ENCODE measurements at places on chromosomes 12 and 14.

DNA sequence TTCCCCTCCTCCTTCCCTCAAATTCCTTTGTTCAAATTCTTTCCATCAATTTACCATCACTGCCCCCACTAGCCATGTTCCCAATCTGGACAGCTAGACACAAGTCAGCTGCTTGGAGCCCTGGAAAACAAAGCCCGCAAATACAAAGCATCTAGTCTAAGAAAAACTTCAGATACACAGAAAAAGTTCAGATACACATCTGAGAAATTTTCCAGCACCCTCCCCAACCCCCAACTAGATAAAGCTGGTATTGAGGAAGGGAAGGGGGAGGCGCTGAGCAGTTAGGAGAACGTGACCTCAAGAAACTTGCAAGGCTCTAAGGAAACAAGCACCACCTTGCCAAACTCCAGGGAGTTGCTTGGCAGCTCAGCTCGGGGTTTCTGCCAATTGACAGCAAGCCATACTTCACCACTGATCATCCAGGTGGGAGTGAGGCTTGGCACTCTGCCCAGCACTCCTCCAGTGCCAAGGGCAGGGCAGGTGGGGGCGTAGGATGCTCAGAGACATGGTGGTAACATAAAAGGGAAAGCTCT is 5.1 kb upstream of the CNIH1 start:
- no peak for DNase-seq

DNA sequence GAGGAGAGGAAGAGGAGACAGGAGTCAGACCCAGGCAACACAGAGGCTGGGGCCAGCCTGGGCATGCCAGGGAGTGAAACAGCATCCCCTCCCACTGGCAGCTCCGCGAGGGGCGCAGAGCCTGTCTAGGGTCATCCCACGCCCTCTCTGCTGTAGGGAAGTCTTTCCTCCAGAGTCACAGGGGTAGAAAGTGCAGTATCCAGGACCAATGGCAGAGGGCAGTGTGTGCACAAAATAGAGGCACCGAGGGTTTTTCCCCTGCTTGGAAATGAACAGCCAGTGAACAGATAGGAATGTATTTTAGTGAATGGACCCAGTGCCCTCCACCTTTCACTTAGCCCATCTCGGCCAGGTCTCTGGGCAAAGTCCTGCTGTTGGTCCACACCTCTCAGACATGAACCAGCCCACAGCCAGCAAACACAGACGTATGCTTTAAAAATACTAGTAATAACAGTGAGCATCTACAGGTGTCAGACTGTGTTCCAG is 9.4 kb upstream of the KRT74 start:
- DNase-seq, result peak; percentile 30

DNA sequence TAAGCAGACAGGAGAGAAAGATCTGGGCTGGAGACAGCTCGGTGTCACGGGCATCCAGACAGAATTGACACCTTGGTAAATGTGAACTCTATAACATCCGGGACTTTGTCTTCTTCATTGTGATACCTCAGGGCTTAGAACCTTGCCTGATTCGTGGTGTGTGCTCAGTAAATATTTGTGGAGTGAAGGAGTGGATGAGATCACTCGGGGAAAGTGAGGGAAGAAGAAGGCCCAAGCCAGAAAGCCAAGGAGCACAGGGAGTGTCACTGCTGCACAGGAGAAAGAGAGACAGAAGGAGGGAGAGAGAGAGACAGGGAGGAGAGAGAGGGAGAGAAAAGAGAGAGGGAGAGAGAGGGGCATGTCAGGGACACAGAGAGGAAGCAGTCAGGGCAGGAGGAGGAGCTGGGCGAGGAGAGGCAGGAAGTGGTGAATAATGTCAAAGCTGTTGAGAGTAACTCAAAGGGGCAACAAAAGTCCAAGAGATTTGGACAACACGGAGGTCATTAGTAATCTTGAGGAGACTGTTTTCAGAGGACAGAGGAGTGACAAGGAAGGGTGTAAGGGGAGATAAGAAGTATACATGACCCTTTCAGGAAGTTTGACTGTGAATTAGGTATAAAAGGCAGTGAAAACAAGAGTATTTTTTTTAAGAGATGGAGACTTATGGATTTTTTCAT is 141.6 kb upstream of the MAX start:
- DNase-seq, result no peak

GRCh38 chr12:79934281-79935020 is 446 bp downstream of the PPP1R12A start:
- peak; percentile 15 for DNase-seq

DNA sequence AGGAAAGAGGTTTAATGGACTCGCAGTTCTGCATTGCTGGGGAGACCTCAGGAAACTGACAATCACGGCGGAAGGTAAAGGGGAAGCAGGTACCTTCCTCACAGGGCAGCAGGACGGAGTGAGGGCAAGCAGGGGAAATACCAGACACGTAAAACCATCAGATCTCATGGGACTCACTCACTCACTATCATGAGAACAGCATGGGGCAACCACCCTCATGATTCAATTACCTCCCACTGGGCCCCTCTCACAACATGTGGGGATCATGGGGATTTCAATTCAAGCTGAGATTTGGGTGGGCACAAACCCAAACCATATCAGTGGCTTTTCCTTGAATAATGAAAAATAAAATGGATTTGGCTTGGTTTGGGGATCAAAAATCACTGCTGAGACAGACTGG is 380.5 kb downstream of the VRK1 start:
- no peak for DNase-seq

GRCh38 chr14:84783511-84783910 is 746.4 kb upstream of the FLRT2 start:
- DNase-seq, result no peak

DNA sequence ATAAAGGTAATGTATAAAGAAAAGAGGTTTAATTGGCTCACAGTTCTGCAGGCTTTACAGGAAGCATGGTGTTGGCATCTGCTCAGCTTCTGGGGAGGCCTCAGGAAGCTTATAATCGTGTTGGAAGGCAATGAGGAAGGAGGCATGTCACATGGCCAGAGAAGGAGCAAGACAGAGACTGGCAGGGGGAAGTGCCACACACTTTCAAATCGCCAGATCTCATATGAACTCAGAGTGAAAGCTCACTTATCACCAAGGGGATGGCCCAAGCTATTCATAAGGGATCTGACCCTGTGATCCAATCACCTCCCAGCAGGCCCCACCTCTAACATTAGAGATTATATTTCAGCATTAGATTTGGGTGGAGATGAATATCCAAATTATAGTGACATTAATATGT is 26.3 kb downstream of the LDHB start:
- DNase-seq, result no peak

DNA sequence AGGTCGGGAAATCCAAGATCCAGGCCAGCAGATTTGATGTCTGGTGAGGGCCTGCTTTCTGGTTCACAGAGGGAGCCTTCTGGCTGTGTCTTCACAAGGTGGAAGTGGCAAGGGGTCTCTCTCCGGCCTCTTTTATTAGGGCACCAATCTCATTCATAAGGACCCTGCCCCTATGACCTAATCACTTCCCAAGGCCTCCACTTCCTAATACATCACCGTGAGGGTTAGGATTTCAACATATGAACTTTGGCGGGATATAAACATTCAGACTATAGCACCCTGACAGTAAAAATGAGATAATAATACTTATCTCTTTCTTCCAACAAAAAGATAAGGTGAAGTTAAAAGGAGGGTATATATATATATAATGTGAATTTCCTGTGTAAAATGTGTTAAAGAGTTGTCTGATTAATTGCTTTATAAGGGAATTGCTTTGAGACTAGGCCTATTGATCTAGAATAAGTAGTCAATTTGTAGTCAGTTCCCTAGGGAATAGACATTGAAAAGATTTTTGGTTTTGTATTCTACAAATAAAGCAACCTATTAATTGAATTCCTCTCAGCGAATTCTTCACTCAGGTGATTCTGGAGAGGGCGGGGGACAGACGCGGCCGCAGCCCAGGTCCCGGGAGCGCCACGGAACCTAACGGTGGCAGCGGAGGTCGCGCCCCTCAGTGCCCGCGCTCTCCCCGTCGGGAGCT is 516 bp upstream of the LGALS3 start:
- no peak for DNase-seq

DNA sequence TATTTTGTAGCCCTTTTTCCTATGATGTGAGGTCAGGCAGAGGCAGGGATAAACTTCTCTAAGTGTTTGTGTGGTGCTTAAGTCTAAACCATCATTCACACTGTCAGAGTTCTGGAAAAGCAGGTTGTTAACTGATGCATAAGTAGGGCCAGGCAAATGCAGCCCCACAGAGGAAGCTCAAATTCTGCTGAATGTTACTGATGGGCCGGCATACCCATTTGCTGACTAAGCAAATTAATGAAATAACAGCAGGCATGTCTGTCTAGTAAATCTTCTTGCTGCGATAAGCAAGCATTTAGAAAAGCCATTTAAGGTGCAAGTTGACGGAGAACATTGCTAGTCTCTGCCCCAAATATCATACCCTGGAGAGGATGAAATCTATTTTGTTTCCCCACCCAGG is 523.2 kb upstream of the CCDC196 start:
- no peak for DNase-seq

DNA sequence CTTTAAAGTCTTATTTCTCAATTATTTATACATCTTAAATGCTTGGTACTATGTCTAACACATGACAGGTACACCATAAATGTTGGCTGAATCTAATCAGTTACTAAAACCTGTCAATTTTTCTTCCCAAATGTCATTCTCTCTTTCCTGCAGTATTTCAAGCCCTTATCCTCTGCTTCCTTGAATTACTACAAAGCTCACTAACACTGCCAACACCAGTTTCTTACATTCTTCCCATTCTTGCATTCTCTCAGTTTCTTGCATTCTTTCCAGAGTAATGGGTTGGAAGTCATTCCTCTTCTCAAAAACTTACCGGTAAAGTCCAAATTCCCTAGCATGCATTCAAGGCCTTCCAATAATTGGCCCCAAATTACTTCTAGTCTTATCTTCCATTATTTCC is 9.6 kb upstream of the SMARCC2 start:
- DNase-seq, result no peak

DNA sequence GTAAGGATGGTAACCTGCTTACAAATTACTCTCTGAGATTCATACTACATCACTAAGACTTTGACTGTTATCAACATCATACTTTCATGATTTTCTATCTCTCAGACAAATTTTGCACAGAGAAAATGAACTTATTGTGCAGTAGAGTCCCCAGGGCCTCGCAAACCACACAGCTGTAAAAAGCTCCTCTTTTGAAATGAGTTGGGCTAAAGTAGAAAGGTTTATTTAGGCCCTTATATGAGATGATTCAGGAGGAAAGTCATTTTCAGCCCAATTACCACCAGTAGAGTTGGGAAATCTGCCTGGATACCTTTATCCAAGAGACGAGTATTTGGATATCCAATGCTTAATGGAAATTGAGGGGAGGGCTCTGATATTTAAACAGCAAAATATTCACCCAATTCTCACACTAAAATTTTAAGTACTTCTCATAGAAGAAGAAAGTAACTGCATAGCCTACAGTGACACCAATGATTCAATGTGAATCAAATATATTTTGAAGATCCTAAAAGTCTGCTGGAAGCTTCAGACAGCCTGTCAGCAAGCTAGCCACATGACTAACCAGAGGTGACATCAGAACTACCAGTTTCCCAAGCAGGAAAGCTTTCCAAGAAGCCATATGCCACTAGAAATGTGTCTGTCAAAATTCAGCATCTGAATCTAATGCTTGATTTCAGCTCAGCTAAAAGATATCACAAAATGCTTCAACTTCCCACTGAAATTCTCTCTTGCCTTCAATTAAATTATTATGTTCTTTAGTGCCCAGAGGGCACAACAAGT is 190.1 kb upstream of the SYT1 start:
- DNase-seq, result no peak

- peak; percentile 82 for DNase-seq
Measured at GRCh38 chr12:56117778-56118687, at the start of gene ZC3H10. ZC3H10 (plus strand) TSS chr12:56118266; CDS start chr12:56120563, 2,297 bp downstream.

DNA sequence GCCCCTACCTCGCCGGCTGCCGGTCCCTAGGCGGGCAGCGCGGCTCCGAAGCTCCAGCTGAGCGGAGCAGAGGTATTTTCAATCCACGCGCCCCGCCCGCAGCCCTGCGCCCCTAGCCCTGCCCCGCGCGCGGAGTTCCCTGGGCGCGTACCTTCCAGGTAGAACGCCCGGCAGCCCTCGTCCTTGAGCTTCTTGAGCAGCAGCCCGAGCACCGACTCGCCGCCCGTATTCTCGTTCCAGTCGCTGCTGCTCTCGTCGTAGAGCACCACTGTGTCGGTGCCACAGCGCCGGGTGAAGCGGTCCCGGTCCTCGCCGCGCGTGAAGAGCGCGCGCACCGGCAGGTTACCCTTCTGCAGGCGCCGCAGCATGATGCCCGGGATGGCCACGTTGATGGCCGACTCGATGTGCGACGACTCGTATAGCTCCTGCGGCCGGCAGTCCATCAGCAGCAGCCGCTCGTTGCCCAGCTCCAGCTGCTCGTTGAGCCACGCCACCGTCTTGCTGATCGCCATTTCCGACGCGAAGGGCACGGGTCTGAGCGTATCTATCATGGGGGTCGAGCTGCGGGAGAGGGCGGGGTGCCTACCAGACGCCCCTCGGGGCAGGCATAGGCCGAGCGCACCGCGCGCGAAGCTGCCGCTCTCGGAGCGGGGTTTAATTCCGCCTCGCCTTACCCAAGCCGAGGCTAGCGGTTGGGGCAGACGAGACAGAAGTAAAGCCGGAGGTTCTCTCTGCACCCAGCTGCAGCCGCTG is 636 bp downstream of the DUSP6 start:
- DNase-seq, result no peak

DNA sequence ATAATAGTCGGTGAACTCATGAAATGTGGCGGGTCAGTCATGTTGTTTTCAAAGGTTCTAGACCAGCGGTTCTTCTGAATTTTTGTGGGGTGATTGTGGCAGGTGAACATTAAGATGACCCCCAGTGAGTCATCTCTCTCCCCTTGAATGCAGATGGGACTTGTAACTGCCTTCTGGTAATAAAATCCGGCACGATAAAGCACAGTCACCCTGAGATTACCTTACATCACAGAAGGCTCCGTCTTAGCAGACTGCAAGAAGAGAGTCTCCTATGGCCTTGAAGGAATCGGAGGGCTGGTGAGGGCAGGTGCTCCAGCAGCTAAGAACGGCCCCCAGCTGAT is 189.6 kb downstream of the FOXN3 start:
- no peak for DNase-seq

DNA sequence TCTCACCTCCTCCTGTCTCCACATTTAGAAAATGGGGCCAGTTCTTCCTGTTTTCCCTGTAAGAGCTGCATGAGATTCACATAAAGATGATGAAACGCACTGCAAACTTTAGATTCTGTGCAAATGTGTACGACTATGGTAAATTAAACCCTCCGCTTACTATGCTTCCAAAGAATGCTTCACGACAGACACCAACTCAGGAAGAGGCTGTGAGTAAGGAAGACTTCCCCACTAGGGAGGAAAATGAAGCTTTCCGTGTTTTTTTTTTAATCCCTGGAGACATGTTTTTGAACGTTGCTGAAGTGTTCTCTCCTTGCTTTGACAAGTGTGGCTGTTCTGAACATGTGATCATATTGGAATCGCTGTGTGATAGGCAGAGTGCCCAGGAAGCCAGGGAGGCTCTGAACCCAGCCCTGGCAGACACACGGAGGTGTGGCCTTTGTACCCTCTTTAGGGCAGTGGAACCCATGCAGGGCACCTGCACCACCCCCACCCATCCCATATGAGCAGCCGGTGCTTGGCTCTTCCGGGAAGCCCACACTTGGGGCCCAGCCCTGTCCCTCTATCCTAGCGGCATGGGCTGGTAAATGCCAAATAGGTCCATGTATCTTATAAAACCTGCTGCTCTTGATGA is 7.5 kb upstream of the SYNE3 start:
- DNase-seq, result no peak

- DNase-seq, result no peak
Measured at GRCh38 chr12:110171186-110171538, 47.0 kb downstream of the IFT81 start.
